NCI-H1930 (cell line): ENCODE measurements at places on chromosomes 6 and 20.

DNA sequence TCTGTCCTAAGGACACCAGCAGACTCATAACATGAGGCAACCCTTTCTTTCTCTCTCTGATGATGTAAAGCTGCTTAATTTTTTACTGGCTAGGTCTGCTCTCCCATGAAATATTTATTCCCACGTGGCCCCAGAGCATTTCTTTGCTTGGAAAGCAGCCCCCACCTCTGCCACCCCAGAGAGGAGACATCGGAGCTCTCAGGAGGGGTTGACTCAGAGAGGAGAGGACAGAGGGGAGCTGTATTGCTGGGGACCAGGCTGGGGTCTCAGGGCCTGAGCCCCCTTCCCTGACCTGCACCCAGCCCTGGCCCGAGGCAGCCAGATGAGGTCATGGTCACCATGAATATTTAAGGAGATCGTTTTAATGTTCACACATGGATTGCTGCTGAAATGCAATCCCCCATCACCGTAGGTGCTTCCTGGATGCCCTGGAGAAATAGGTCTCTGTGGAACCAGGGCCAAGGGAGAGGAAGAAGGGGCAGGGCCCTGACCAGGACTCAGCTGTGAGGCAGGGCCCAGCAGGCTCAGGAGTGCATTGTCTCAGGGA lies 117.5 kb downstream of the DLL1 start:
- no peak for DNase-seq

GRCh38 chr6:170112583-170112860 lies 178.4 kb downstream of the DLL1 start:
- DNase-seq, result no peak

DNA sequence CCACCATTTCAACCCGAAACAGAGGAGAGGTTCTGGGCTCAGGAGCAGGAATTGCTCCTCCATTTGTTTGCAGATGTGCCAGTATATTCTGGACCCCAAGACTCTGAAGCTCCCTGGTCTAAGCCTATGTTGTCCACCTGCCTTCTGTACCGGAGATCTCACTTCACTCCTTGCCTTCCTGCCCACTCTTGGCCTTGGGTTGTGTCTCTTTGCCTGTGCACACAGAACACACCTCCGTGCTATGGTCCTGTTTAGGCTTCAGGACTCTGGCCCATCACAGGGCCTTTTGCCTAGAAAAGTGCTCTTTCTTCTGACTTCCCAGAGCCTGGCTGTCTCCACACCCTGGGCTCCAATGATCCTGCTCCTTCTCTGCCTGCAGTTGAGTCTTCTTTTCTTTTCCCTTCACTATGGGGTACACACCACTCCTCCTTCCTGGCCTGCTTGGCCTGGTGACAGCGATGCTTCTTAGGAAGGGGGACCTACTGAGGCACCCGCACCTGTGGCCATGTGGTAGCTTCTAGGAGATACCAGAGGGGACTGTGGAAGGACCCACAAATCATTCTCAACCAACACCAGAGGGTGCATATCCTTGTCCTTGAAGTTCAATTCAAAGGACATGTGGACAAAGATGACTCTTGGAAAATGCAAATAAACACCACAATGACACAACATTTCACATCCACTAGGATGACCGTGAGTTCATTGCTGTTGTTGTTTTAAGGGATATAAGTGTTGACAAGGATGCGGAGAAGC lies 75.1 kb downstream of the FOXA2 start:
- DNase-seq, result no peak

GRCh38 chr6:3022765-3023662 lies 23.3 kb downstream of the NQO2 start:
- no peak for DNase-seq

DNA sequence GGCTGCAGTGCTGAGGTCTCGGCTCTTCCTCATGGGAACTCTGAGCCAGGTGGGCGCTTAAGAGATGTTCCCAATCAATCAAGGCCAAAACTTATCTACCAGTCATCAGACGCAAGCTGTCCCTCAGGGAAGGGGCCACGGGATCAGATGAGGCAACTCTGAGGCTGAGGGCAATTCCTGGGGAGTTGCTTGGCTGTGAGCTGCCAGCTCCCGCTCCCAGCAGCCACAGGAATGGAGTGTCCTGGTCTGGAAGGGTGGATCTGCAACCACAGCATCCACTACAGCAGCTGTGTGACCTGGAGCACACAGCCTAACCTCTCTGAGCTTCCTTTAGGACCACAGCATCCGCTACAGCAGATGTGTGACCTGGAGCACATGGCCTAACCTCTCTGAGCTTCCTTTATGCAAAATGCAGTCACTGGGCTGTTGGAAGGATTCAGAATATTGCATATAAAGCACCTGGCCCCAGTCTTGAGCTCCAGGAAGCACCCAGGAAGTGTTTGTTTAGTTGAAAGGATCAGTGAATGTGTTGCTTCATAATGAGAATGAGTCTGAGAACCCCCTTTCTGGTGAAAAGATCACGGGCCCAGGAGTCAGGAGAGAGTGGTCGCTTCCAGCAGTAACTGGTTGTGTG lies 60.9 kb downstream of the TFAP2C start:
- DNase-seq, result no peak

DNA sequence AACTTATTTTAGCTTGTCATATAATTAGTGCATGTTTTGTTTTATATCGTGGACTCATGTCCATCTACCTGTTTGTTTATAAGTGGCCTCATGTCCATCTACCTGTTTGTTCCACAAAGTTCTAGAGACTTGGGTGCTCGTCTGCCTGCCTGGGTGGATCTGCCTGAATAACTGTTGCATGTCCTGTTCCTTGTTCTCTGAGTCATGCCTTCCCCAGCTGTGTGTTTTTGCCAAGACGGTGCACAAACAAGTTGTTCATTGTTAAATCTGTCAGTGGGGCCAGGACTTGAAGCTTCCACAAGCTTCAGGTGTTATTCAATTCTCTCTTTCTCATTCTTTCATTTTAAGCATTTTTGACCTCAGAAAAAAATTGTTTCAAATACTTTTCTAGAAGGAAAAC lies 358.0 kb upstream of the CITED2 start:
- DNase-seq, result no peak

DNA sequence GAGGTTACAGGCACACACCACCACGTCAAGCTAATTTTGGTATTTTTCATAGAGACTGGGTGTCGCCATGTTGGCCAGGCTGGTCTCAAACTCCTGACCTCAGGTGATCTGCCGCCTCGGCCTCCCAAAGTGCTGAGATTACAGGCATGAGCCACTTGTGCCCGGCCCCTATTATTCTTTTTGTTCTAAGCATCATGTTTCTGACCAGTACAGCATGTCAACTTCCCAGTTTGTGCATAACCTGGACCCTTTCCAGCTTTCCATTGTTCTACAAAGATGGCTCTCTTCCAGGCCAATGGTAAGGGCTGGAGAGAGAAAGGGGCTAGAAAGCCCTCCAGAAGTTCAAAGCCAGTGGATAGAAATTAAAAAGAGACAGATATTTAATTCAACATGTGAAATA lies 91.3 kb upstream of the TNFAIP3 start:
- DNase-seq, result no peak

GRCh38 chr6:134436950-134437349 lies 119.0 kb upstream of the SGK1 start:
- no peak for DNase-seq
